Stimulated activated CD8-positive, alpha-beta memory T cell treated with anti-CD3 and anti-CD28 coated beads, Interleukin-4, amount 100 ng/mL, for 4 hours (primary cell): ENCODE measurements at places on chromosomes 2 and 18.

DNA sequence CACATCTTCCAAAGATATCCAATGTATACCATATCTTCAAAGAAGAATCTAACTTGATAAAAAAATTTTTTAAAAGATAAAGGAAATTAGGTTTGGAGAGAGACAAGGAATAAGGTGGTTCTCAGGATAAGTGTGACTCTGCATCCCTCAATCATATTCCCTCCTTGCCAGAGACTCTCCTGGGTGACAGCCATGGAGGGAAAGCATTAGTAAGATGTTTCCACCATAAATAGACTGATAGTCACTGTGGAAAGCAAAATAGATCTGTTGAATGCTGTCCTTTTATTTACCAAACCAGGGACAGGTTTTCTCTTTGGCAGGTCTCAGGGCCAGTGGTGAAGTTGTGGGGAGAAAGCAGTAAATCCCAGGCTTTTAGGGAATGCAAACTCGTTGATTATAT, 107.6 kb downstream of the PRPF40A start:
- DNase-seq: no peak

- no peak for DNase-seq
These were observed 53.9 kb upstream of the PXDN start for GRCh38 chr2:1798115-1798784.

DNA sequence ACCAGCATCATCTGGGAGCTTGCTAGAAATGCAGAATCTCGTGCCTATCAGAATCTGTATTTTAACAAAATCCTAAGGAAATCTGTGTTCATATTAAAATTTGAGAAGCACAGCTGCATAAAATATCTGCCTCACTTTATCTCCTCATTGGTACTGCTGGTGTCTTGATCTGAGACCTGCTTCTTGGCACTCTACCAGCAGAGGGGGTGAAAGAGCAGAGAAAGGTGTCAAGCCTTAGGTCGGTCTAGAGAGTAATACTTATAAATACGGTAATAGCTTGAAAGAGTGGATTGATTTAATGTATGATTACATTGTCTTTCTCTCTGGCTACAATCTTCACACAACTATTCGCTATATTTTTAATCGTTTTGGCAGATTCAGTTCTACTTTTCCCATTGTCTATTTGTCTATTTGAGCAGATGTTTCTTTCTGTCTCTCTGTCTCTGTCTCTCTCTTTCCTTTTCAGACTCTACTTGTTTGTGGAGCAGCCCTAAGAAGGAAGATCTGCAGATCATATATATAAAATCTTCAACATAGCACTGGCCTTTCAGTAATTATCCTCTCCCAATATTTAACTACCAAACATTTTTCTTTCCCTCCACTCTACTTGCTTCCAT, 1.7 kb upstream of the GCG start:
- peak; percentile 13 for DNase-seq

DNA sequence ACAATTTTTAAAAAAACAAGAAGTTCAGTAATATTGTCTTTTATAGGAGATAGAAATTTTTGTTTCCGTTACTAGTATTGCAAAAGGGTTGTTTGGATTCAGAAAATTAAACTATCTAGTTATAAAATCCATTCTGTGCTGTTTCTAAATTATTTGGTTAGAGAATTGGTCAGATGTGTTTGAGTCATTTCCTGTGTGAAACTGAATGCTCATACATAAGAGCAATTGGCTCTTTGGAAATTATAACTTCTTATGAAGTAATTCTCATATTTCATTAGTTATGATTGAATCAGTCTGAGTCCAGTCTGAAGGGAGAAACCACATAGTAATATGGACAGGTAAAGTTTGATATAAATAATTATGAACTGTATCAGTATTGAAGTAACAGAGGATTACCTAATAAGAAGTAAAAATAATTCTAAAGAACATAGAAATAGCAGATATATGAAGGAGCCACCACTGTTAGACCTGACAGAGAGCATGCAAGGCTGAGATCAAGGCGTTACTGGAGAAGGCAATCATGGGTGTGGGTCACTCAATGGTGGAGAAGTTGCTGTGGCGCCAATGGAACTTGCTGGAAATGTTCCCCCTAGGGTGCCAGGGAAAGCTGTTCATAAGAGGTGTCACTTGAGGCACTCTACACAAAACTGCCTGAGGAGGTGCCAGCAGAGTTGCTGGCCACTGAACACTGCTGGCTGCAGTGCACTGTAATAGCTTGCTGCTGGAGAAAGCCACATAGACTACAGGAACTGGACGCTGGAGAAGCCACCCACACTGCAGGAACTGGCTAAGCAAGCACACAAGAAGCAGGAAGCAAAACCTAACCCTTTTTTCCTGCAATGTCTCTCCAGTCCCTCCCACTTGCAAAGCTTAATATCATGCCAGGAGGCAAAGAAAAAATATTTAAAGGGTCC, 18.0 kb upstream of the FAP start:
- no peak for DNase-seq

GRCh38 chr2:45083175-45083574, 73.9 kb upstream of the SIX2 start:
- DNase-seq: no peak

GRCh38 chr18:73060666-73061288, 193.0 kb upstream of the NETO1 start:
- no peak for DNase-seq

GRCh38 chr2:212732860-212733259, 194.3 kb upstream of the ERBB4 start:
- no peak for DNase-seq

DNA sequence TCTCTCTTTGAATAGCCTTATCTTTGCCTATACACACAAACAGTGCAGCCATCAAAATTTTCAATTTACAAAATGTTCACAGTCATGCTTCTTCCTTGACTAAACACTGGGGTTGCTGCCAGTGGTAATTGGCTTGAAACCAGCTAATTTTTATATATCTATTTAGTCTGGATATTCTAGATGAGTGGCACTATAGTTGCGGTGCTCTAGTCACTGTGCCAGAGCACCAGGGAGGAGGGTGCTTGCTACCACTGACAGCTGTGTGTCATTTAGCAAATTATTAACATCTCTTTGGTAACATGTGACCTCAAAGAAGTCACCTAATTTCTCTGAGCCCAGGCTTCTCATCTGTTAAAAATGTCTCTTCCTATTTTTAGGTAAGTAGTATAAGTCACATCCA, 130.4 kb downstream of the MEIS1 start:
- DNase-seq: no peak

DNA sequence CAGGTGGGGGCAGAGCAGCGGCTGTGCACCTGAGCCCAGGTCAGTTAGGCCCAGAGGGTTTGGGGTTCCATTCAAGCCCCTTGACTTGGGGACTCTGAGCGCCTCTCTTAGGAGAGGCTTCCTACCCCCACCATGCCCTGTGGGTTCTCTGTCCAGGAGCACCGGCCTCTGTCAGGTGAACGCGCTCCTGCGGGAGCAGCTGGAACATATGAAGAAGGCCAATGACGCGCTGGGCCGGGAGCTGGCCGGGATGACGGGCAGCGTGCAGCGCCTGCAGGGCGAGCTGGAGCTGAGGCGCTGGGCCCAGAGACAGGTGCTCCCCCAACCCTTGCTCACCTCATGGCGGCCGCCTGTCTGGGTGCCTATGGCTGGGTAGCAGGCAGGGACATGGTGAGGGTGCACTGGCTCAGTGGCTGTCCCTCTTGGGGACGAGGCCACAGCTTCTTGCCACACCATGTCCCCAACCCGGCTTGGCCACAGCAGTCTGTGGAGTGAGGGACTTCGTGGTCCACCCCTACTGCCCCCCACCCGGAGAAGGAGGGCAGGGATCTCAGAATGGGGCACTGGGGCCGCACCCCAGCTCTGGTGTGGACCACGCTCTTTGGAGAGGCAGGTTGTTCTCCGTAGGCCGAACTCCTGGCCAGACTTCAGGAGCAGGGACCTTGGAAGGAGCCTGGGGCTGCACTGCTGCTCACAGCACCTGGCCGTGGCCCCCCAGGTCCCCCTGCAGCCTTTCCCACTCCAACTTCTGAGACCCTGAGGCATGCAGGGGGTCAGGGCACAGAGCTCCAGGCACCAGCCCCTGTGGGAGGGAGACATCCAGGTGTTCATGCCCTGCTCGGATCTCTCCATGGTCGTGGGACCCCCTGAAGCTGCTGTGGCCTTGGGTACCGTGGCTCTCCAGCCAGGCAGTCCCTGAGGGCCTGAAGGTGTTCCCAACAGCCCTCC, 19.7 kb downstream of the CROCC2 start:
- DNase-seq: no peak

DNA sequence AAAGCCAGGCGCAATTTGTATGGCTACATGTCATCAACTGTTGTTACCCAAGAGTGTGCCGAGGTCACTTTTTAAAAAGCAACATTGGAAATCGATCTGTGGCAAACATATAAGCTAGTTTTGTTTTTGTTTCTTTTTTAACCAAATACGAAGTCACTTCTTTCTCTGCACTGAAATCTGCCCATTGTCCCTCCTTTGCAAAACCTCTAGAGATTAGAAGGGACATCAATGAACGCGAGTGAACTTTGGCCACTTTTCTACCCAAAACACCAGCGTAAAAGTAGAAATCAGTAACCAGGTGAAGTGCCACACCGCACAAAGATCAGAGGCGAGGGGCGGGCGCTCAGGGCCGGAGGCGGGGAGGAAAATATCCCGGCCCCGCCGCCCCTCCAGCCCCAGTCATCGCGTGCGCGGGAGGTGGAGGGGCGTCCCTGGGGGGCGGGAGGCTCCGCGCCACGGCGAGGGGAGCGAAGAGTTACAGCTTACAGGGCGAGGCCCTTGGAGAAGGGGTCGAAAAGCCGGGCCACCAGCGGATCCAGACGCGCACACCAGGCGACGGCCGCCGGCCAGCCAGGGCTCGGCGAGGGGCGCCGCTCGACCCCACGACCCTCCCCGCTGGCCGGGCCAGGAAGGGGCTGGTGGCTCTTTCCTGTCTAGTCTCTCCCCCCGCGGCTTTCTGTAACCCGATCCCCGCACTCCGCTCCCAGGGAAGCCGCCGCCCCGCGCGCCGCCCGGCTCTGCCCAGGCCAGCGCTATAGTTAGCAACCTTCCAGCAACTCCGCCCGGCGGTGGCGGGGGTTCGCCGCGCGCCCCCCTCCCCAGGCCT, 993 bp downstream of the RBMS1 start:
- peak; percentile 42 for DNase-seq

DNA sequence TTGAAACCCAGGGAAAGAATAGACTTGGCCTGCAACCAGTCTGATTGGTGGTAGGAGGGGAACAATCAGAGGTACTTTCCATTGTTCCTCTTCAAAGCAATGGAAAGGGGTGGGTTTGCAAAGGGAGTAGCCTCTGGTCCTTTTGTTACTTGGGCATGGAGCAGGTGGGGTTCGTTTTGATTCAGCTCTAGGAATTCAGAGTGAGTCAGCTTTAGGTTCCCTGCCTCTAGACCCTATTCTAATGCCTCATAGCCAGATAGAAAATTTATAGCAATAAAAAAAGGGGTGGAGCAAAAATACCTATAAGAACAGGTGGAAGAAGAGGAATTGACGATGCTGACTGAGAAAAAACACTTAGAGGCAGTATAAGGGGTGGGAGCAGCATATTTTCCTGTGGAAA, 636.4 kb downstream of the PLCL1 start:
- DNase-seq: no peak

- no peak for DNase-seq
These were observed 65.7 kb upstream of the BCL2L11 start for GRCh38 chr2:111054791-111055691.

GRCh38 chr2:167939514-167940345, 307.7 kb downstream of the STK39 start:
- no peak for DNase-seq
